Inflammatory macrophage treated with lipopolysaccharide for 1 hour (primary cell): ENCODE measurements at places on chromosomes 3 and 15.

- DNase-seq, result no peak
These were observed 374.4 kb downstream of the PTPRG start for GRCh38 chr3:61935814-61936213.

DNA sequence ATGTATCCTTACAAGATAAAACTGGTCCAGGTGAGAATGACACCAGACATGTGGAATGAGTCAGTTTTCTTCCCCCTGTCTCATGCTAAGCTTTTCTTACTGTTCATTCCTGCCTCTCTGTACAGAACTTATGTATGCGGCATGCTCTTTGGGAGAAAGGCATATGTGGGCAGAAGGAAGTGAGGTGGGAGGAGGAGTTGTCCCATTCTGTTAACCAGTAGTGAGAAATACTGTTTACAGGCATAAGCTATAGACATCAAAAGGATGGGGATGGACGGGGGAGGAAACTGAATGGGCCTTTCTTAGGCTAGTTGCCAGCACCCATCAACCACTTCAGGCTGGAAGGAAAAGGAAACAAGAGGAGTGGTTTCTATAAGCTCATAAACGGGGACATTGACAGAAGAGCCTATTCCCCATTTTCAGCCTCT is 143.6 kb upstream of the BHLHE40 start:
- no peak for DNase-seq

DNA sequence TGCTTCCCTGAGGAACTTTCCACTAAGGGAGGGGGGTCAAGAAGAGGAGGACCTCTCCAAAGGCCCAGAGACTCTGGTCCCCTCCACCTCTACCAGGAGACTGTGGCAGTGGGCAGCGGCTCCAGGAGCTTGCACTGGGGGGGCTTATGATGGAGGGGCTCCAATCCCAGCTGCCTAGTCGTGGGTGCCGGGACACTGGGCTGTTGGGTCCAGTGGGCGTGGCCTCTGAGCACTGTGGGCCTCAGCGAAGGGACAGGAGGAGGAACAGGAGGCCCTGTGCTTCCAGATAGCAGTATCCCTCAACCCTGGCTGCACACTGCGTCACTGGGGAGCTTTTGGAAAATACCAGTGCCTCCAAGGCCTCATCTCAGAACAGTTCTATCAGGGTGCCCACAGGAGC is 13.5 kb upstream of the DLL4 start:
- DNase-seq, result no peak

GRCh38 chr3:39978308-39978707 is 168.9 kb downstream of the MYRIP start:
- DNase-seq, result no peak

DNA sequence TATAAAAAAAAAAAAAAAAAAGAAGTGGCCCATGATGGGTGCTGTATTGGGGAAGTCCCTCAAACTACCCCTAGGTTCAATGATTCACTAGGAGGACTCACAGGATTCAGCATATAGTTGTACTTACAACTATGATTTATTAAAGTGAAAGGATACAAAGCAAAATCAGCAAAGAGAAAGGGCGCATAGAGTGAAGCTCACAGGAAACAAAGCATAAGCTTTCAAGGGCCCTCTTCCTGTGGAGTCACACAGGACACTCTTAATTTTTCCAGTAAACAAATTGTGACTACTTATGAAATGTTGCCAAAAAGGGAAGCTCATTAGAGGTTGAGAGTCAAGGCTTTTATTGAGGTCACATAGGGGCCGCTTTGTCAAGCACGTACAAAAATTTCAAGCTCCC is 153.7 kb upstream of the GAP43 start:
- DNase-seq, result peak; percentile 8

DNA sequence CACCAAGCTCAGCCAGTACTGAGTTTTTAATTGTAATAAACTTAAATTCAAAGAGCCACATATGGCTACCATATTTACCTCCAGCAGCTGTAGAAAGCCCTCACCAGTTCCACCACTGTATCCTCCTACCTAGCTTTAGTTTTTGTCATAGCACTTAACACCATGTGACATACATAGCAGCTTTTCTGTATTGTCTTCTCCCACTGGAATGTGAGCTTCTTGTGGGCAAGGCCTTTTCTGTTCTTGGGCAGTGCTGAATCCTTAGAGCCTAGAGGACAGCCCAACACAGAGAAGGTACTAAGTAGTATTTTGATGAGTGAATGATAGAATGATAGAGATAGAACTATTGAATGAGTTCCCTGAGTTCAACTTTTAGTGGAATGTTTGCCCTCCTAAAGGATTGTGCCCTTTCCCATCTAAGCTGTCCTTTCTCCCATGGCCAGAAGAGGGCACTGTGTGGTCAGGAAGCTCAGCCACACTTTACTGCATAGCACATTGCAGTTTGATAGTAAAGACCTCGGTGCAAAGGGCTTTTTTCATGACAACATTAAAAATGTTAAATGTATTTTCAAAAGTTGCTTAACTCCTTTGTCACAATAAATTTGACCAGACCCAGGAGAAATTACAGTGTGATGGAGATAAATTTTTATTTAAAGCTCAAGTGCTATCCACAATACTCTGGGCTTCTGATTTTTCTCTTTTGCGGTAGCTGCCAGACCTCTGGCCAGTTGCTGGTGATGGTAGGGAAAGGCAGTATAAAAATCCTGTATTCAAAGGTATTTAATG is 115.8 kb downstream of the GHSR start:
- DNase-seq, result peak; percentile 58
